ENCODE measurements at places on chromosomes 5 and 9.

DNA sequence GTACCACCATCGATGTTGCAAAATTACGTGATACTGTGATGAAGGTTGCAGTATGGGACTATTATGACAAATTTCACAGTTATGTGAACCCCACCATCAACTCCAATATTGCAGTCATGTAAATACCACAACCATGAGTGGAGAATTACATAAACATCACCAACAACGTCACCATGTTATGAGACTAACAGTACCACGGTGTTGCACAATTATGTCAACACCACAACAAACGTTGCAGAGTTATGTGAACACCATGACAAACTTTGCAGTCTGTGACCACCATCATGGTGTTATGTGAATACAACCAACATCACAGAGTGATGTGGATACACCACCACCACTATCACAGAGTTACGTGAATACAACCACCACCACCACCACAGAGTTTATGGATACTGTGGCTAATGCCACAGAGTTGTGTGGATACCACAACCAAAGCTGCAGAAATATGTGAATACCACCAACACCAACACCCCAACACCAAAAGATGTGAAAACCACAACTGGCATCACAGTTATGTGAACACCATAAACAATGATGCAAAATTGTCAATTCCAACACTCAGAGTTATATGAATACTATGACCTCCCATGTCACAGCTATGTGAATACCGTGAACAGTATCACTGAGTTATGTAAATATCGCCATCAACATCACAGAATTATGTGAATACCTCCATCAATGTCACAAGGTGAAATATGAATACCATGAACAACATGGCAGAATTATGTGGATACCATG is 62.4 kb downstream of the SHC3 start:
- DNase-seq, result no peak

DNA sequence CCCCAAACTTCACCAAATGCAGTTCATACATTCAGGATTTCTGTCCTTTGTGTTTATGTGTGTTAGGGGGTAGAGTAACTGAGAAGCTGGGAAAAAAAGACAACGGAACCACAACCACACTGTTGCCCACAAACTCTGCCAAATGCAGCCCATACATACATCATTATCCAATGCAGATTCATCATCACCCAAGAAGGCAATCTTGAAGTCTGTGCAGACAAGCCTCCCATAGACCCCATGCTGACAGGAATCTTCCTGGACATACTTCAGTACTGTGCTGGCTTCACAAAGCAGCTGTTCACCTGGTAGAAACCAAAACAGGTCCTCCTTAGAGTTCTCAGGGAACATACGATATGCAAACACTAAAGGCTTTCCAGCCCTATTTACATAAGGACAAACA is 38.9 kb downstream of the MTMR12 start:
- no peak for DNase-seq

- DNase-seq, result no peak
These were observed 195.9 kb downstream of the SGCD start for GRCh38 chr5:156522651-156523529.

DNA sequence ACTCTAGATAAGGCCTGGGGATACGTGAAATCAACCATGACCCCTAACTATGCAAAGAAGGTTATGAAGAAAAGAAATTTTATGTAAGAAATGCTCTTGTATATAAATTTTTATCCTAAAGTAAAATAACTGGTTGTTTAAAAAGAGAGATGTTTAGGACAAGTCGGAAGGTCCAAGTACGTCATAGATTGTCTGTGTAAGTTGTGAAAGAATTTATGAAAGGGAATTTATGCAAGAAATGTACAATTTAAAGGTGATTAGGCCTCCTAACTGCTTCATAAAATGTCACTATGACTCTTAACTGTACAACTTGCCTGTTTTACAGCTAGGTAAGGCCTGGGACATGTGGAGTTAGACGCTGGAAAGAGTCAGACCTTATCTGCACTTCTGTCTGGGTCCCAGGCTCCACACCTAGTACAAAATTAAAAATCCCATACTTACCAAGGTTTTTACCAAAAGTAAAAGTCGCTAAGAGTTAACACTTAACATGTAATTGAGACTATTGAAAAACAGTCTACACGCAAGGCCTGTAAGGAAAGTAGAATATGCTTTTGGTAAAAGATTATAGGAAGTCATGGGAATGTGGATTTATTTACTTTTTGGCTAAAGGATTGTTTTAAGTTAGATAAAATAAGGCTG is 77.4 kb downstream of the KIAA0825 start:
- no peak for DNase-seq

Data from MG63 (cell line).